CD4-positive, alpha-beta T cell treated with Interleukin-4 for 4 hours (primary cell): ENCODE measurements at places on chromosomes 6 and 20.

GRCh38 chr6:6943421-6943820 is 164.3 kb upstream of the RREB1 start:
- DNase-seq, result no peak

- DNase-seq, result no peak
Observed at GRCh38 chr20:4795394-4795793, 73.7 kb downstream of the PRND start.

GRCh38 chr20:47688385-47689381 is 96.6 kb downstream of the SULF2 start:
- no peak for DNase-seq

- DNase-seq, result no peak
Observed at GRCh38 chr6:7728855-7729590, 3.1 kb downstream of the BMP6 start.

GRCh38 chr6:15319677-15320076 is 73.8 kb downstream of the JARID2 start:
- no peak for DNase-seq

DNA sequence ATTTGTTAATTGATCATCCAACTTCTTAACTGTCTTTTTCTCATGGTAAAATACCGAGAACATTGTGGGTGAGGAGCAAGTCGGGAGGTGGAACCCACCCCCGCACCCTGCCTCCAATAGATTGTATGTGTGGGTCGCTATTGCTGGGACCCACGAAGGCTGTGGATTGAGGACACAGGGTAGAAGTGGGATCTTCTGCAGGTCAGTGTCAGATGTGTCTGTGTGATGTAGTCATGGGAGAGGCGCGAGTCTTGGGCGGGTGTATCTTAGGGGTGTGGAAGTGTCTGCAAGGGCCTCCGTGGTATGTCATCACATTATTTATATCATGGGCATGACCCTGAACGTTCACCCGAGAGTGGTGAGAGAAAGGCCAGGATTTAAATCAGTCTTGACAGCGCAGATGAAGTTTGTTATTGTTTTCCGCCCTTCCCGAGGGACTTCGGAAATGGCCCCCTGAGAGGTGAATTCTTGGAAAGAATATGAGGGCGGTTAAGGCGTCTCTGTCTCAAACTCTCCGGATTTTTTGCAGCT is 472 bp upstream of the PAQR8 start:
- DNase-seq, result peak; percentile 46

DNA sequence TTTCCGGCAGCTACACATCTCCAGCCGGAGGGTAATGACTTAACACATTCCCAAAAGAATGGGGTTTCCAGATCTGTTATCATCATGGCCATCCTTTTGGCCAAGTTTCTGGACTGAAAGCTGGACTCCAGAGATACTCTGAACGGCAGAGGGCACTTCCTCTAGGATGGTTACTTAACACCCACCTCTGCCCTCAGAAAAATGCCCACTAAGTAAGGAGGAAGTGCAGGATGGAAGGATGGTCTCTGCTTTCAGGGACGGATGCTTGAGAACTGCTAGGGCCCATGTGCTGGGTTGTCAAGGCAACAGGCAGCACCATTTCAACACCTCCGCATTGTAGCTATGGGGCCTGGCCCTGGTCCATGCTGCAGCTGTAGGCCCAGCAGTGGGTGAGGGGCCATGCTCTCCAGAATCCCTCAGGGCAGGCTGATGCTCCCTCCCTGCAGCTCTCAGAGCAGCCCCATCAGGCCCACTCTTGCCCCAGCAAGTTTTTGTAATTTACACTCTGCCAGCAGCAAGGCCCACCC is 16.5 kb upstream of the TGM3 start:
- no peak for DNase-seq

DNA sequence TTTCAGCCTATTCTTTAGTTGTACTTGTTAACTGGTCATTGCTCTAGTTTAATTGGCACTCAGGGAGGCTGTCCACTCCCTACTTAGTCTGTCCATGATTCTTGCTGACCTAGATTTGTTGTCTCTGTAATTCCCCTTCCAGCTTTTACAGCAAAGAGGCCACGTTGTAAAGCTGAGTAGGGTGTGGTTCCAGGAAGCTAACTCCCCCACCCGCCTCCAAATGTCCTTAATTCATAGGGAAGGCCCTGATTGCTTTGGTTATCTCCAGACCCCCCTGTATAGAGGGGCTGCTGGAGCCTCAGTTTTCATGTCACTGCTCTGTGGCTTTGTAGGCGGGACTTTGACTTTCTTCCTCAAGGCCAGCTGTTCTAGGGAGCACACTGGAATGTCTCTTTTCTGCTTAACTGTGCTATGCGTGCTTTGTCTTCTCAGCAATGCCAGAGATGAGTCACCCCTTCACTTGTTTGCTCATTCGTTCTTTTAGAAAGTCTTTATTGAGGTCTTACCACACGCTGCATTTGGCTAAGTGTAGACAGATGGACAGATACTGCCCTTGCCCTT is 175.1 kb upstream of the JAG1 start:
- no peak for DNase-seq

DNA sequence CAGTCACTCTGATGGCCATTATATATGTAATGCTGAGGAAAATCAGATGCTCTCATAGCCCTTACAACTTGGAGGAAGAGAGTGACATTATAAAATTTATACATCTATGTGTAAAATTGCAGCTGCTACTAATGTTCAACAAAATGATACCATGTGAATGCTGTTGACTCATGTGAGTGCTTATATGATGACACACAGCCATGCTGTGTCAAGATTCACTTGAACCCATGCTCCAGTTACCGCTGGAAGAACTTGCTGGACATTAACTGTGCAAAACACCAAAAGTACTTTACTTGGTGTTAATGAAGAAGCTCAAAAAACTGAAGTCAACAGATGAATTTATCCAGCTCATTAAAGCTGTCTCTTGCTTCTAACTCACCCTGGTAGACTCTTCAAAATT is 318.9 kb upstream of the PLCB4 start:
- DNase-seq, result no peak

DNA sequence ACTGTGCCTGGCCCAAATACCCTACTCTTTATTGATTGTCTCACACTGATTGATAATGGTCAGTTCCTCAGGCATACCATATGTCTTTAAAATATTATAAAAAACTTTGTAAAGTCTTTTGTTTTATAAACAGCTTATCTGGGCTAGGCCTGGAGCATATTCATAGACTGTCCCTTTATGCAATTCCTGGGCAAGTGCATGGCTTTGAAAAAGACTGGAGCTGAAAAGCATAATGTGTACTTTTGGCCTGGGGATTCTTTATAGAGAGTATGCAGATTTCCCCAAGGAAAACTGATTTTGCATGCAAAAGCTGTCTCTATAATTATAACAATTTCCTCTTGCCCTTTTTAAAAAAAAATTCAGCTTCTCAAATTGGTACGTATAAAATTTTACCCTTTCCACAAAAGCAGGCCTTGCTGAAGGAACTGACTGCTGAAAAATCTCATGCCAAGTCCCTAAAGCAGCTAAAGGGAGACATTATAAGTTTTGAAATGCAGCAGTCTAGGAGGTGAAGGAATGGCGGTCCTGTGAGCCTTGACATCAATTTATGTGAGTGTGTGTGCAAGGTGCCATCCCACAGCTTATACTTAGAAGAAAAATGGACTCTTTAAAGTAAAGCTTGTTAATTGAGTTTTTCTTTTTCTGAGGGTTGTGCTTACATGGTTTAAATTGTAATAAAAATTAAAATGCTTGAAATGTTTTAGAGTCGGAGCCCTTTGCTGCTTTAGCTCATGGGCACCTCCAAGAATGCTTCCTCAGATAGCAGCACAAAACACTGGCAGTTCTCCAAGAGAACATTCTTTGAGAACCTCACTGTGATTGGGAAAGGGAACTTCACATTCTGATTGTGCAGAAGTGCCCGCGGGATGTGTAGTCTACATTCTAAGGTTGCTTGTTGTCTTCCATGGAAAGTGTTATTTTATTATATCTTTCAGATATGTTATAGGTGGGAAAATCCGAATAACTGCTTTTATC is 43.9 kb downstream of the PLCB4 start:
- DNase-seq, result no peak

DNA sequence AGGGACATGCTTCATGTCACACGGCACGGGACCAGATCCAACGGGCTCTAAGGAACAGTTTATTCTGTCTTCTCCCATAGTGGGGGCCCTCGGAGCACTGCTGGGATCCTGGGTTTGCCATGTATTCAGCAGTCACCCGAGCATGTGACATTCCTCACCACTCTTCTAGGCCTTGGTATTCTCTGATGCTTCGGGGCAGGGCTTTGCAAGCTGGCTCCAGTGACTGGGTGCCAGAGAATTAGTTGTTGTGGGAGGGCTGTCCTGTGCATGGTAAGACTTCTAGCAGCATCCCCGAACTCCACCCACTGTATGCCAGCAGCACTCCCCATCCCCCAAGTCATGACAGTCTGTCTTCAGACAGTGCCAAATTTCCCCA is 5.4 kb downstream of the CCN5 start:
- DNase-seq, result no peak

GRCh38 chr6:133553652-133554051 is 312.5 kb downstream of the EYA4 start:
- DNase-seq, result peak; percentile 13

DNA sequence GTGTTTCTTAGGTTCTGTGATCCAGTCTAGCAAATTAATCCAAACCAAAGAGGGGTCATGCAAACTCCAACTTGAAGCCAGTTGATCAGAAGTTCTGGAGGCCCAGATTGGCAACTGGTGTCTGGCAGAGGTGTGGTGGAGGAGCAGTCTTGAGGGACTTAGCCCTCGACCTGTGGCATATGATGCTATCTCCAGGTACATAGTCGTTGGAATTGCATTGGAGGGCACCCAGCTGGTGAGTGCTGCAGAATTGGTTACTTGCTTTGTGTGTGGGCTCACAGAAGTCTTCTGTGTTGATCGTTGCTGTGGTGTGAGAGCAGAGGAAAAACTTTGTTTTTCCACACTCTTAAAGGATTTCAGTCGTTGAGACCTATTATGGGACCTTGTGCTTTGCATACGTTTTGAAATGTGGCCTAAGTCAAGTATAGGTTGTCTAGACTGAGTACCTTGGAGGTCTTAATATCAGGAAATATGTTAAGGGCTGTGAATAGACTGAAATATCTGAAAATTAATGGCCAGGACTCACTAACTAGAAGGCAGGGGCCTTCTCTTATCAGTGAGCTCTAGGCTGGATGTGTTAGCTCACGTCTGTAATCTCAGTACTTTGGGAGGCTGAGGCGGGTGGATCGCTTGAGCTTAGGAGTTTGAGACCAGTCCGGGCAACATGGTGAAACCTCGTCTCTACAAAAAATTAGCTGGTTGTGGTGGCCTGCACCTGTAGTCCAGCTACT is 7.8 kb downstream of the PANK2 start:
- no peak for DNase-seq

- no peak for DNase-seq
Observed at GRCh38 chr6:105364243-105364642, 38.6 kb downstream of the PREP start.

- DNase-seq, result no peak
Observed at GRCh38 chr6:41780551-41781365, at the start of gene PRICKLE4. PRICKLE4 (plus strand) TSS chr6:41780782; CDS start chr6:41783474, 2,692 bp downstream.

DNA sequence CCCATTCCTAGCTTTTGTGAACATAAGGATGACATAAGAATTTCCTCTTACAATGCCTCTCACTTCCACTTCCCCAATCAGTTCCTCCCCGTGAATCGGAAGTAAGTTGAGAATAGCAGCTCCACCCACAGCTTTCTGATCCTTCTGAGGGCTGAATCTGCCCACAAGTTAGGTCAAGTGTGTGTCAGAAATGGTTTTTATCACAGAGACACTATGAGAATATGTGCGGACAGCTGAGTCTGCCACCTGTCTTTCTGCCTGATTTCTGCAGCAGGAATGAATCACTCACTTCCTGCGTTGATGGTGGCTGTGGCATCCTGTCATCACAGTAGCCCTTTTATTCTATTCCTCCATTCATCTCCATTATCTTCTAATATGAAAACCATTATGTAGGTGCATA is 70.2 kb downstream of the RIN2 start:
- peak; percentile 38 for DNase-seq

GRCh38 chr20:63536997-63537524 is at the start of gene PTK6:
PTK6 (minus strand) TSS chr20:63537376; CDS start chr20:63537314, 62 bp downstream.
- DNase-seq, result no peak

- DNase-seq, result no peak
Observed at GRCh38 chr6:142699391-142699790, 245.6 kb downstream of the HIVEP2 start.

DNA sequence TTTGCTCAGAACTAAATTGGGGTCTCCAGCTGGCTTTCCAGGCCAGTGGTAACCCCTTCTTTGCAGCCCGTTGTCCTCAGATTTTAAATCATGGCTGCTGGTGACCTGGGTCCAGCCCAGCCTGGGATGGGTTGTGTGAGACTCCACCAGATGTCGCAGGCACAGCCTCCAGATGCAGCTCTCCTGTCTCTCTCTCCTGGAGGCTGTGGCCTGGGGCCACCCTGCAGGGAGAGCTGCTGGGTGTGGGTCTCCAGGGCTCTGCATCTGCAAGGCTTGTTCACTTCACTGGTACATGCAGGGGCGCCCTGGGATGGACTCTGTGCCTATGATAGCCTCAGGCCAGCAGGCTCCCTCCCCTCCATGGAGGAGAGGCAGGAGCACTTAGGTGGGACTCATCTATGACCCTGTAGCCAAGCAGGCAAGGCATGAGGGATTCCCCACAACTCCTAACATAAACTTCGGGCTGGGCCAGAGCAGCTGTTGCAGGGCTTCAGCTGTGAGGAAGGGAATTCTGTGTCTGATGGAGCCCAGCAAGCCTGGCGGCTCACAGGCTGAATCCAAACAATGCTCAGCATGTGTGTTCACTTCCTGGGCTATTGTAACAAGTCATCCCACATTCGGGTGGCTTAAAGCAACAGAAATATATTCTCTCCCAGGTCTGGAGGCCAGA is 94.7 kb upstream of the NXT1 start:
- DNase-seq, result no peak

GRCh38 chr6:134930463-134930862 is 19.4 kb downstream of the ALDH8A1 start:
- no peak for DNase-seq

- DNase-seq, result no peak
Observed at GRCh38 chr20:33183312-33183711, 15.4 kb downstream of the BPIFA2 start.

DNA sequence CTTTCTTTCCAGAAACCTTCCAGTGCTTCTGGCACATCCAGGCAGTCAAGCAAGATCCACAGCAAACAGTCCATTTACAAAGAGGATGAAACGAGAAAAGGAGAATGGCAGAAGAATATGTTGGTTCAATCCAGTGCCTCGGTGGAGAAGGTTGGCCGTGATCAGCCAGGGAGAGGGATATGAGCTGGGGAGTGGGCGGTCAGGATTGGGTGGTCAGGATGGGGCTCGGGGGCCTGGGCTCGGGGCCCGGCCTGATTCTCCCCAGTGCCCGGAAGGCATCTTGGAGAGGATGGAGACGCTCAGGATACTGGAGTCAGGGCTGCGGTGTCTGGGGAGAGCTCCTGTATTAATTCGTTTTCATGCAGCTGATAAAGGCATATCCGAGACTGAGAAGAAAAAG is 61.3 kb downstream of the EFCAB8 start:
- DNase-seq, result no peak
